ENCODE measurements at places on chromosomes 1 and 21.

DNA sequence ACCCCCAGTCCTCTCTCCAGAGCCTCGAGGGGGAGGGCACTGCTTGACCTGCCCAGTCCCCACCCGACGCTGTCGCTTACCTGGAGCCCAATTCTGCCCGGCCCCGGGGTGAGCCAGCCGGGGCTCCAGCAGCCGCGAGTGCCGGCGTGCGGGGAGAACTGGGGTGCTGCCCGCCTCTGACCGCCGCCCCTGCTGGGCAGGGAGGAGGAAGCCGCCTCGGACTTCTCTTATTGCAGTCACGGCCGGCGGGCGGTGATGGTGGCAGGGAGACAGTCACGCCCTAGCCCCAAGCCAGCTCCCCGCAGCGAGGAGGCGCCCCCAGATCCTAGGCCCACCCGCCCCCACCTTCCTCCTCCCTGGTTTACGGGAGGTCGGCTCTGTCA lies at the start of gene FGR:
Gene FGR, minus strand, starts transcription at position 201 of the 383 bp plus-strand sequence. CDS start 11,269 bp downstream, outside the sequence.
- DNase-seq: no peak

DNA sequence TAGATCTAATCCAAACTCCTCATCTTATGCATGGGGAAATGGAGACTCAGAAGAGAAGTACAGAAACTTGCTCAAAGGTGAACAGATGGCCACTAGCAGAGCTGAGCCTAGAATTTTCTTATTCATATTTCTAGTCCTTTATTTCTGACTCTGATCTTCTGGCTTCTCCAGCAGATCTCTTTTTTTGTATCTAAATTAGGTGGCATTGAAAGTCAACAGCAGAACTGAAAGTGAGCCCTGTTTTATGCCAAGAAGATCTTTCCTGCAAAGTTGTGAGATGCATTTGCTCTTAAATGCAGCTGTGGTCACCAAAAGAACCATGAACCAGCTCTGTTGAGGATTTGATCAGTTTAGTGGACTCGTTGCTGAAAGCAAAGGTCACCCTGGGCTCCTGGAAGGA lies 75.5 kb downstream of the KAZN start:
- DNase-seq: no peak

- no peak for DNase-seq
Observed at GRCh38 chr21:35036465-35037383, 12.4 kb downstream of the RUNX1 start.

DNA sequence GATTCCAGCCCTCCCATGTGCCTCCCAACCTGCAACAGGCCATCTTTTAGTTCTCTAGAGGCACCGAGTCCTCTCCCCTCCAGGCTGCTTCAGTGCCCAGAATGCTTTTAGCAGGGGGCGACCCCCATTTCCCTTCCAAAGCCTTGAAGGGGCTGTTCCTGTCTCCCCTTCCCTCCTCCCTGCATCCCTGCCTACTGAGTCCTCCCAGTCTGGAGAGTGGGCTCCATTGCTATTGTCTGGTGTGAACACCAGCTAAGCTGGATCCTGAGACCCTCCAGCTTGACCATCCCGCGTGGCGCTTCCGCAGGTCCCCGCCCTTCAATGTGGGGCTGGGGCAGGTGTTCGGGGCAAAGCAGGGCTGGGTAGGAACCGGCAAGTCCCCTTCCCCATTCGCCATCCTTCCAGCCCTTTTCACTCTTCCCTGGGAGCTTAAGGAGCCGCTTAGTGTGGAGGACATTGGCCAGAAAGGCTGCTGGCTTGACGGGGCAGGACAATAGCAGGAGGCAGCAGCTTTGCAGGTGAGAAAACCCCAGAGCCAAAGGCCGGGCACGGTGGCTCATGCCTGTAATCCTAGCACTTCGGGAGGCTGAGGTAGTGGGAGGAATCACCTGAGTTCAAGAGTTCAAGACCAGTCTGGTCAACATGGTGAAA lies 32.2 kb downstream of the PADI6 start:
- DNase-seq: no peak

- no peak for DNase-seq
Observed at GRCh38 chr1:190373705-190374336, 103.8 kb downstream of the BRINP3 start.
